ENCODE measurements at places on chromosomes 7 and 10. TPM values are rescaled to one million over a fixed set of nuclear protein-coding genes. Genes with fewer than 3 reads are reported as not detected.

NAMPT gene
- 157 TPM for total RNA-seq

GPER1 gene
- total RNA-seq, result 2.0 TPM

GIMAP5 gene
- total RNA-seq, result 14.4 TPM

SPDYE16 gene
- total RNA-seq, result not detected

LIPN gene
- not detected for total RNA-seq

PNLIPRP2 gene
- not detected for total RNA-seq

KIF20B gene
- total RNA-seq, result 1.0 TPM

ZNF727 gene
- total RNA-seq, result 1.6 TPM

TRA2A gene
- 6.1 TPM for total RNA-seq

OR9A2 gene
- total RNA-seq, result not detected

ICA1 gene
- total RNA-seq, result 1.9 TPM

Measured in gastrocnemius medialis (tissue), 4 donors.